ENCODE measurements at places on chromosomes 12 and 14.
A peak's percentile ranks its signal among the peaks of the same experiment; 100 is the strongest.

DNA sequence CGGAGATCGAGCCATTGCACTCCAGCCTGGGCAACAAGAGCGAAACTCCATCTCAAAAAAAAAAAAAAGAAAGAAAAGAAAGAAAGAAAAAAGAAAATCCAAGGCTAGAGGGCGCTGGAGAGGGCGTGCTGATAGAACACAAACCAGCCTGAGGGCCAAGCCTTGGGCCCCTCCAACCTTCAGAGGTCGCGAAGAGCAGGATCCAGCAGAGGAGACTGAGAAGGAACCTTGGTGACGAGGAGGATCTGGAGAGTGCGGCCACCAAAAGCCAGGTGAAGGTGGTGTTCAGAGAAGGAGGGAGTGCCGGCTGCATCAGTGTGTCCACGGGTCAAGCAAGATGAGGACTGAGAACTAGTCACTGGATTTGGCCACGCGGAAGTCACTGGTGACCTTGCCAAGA, 4.1 kb upstream of the DYNC1H1 start:
- DNase-seq: peak; percentile 47

GRCh38 chr14:74308695-74309094, 6.0 kb upstream of the ABCD4 start:
- no peak for DNase-seq

DNA sequence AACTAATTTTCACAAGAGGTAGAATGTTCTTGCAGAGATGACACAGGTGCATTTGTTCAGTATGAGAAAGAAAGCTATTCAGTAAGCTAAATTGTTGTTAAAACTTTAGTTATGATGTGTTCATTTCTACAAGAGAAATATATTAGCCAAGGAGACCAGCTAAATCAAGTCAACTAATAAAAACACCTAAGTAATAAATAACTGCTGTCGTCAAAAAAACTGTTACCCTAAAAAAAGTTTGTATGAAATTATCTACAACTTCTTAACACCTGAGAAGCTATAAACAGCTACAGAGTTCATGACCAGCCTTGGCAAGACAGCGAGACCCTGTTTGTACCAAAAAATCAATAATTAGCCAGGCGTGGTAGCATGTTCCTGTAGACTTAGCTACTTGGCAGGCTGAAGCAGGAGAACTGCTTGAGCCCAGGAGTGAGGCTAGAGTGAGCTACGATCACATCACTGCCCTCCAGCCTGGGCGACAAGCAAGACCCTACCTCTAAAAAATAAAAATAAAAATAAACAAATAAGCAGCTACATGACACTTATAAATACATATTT, 67.6 kb upstream of the AP4S1 start:
- no peak for DNase-seq

GRCh38 chr12:77724367-77724957, 106.2 kb upstream of the NAV3 start:
- peak; percentile 75 for DNase-seq

- DNase-seq: peak; percentile 8
Observed at GRCh38 chr14:79544698-79545070, 666.6 kb downstream of the DIO2 start.

GRCh38 chr12:92786045-92786444, 83.3 kb downstream of the PLEKHG7 start:
- DNase-seq: peak; percentile 37

DNA sequence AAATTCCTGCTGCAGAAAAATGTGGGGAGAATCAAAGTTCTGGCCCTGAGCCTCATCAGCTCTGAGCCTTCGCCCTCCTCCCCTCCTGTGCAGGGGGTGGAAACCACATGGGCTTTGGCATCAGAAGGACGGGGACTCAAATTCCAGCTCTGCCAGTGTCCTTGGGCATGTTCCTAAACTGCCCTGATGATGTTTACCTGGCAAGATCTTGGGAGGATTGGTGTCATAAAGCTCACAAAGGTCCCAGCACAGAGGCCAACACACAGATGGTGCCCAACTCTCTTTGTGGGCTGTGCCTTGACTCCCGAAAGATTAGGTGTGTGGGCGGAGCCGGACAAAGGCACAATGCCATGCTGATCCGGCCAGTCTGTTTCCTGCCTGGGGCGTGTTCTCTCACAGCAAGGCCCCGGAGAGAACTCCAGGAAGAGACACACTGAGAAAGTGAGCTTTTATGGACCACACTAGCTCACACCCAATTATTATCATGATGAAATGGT, 20.5 kb upstream of the CLMN start:
- DNase-seq: no peak

Measured in mesenchymal stem cell (in vitro differentiated cells and primary cell).